ENCODE measurements at places on chromosomes 12 and 14. TPM values are rescaled to one million over a fixed set of nuclear protein-coding genes. Genes with fewer than 3 reads are reported as not detected.

Gene SOS2
- polyA plus RNA-seq = 43.2 TPM

Gene NANOG
- 0.35 TPM for polyA plus RNA-seq

Gene RBP5
- polyA plus RNA-seq = 54.0 TPM

Gene SLC7A8
- 92.4 TPM for polyA plus RNA-seq

Gene CLEC1B
- 0.43 TPM for polyA plus RNA-seq

Gene NID2
- 109 TPM for polyA plus RNA-seq

Gene FAM181A
- not detected for polyA plus RNA-seq

Gene ORMDL2
- 34.6 TPM for polyA plus RNA-seq

Gene SLCO1C1
- polyA plus RNA-seq = 0.65 TPM

Gene ARPC3
- 248 TPM for polyA plus RNA-seq

Gene AP5M1
- polyA plus RNA-seq = 65.8 TPM

Gene SIX4
- 8.6 TPM for polyA plus RNA-seq

Gene FGF23
- 0.05 TPM for polyA plus RNA-seq

Gene CLEC1A
- polyA plus RNA-seq = 4.3 TPM

Gene CDH24
- polyA plus RNA-seq = 28.7 TPM

Gene HOXC4
- polyA plus RNA-seq = 55.5 TPM

Gene SAMD15
- polyA plus RNA-seq = 12.7 TPM

Gene DEGS2
- polyA plus RNA-seq = 5.3 TPM

Gene KRT77
- not detected for polyA plus RNA-seq

Gene MMP19
- 1.5 TPM for polyA plus RNA-seq

Gene FLRT2
- polyA plus RNA-seq = 254 TPM

Gene WSCD2
- 9.1 TPM for polyA plus RNA-seq

Gene C12orf56
- polyA plus RNA-seq = 2.2 TPM

Gene ARHGDIB
- polyA plus RNA-seq = 42.8 TPM

Gene LRFN5
- polyA plus RNA-seq = 13.4 TPM

Gene OXA1L
- 153 TPM for polyA plus RNA-seq

Gene TPH2
- polyA plus RNA-seq = 0.10 TPM

Gene GALNT8
- polyA plus RNA-seq = 4.3 TPM

Gene ACVRL1
- 28.2 TPM for polyA plus RNA-seq

Gene CCDC177
- 0.05 TPM for polyA plus RNA-seq

Gene MLF2
- 187 TPM for polyA plus RNA-seq

Gene B3GNT4
- 6.4 TPM for polyA plus RNA-seq

Gene NEMF
- 97.8 TPM for polyA plus RNA-seq

Gene FGF6
- polyA plus RNA-seq = not detected

Gene NRXN3
- polyA plus RNA-seq = 9.0 TPM

Gene GPR162
- 25.8 TPM for polyA plus RNA-seq

Gene ARHGAP9
- 2.6 TPM for polyA plus RNA-seq

Gene CACNA2D4
- polyA plus RNA-seq = 1.9 TPM

Gene GUCY2C
- polyA plus RNA-seq = 1.1 TPM

Gene BEGAIN
- 2.2 TPM for polyA plus RNA-seq

Gene CLEC4A
- 3.5 TPM for polyA plus RNA-seq

Gene KRT3
- not detected for polyA plus RNA-seq

Gene CCDC175
- polyA plus RNA-seq = 1.3 TPM

Gene IAPP
- not detected for polyA plus RNA-seq

Gene CYP46A1
- 3.4 TPM for polyA plus RNA-seq

Gene NAV3
- 11.4 TPM for polyA plus RNA-seq

Gene KCNH3
- 5.2 TPM for polyA plus RNA-seq

Gene FAIM2
- polyA plus RNA-seq = 3.5 TPM

Gene TAS2R10
- 4.4 TPM for polyA plus RNA-seq

Gene WNT5B
- polyA plus RNA-seq = 5.5 TPM
